ENCODE measurements at places on chromosomes 6 and 20.
A peak's percentile ranks its signal among the peaks of the same experiment; 100 is the strongest.

GRCh38 chr6:102986086-102986485 lies 1592.6 kb downstream of the GRIK2 start:
- no peak for DNase-seq

DNA sequence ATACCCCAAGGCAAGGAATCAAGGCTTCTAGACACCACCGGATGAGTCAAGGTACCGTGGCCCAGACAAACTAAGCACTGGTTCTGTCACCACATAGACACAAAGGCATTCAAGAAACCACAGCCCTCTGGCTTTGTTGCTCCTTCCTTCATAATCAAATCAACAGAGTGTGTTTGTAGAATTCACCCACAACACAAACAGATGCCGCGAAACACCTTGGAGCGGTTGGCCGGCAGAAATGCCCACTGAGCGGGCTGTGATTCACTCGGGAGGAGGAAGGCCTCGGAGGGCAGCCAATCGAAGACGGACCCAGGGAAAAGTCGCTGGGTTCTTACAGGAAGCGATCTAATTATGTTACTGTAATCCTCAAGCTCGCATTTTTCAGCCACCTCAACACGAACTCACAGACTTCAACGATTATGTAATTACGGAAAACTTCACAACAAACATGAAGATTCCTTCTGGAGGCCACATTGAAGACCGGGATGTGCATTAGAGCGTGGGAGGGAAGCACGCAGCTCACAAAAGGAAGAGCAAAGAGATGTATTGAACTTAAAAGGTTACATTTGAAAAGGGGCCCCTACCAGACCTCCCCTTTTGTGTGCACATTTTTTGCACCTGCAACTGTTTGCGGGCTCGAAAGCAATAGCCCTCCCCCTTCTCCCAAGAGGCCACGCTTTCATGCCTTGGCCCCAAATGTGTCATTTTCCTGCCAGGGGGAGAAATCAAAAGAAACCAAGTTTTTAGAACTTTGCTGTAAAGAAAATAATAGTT lies 184.7 kb upstream of the PREP start:
- no peak for DNase-seq

- no peak for DNase-seq
Observed at GRCh38 chr6:118436482-118436881, 111.6 kb upstream of the PLN start.

GRCh38 chr6:32843979-32844838 lies at the start of gene PSMB8:
Gene PSMB8 (minus strand): TSS chr6:32844047. CDS start chr6:32843996, 51 bp downstream.
- peak; percentile 85 for DNase-seq

DNA sequence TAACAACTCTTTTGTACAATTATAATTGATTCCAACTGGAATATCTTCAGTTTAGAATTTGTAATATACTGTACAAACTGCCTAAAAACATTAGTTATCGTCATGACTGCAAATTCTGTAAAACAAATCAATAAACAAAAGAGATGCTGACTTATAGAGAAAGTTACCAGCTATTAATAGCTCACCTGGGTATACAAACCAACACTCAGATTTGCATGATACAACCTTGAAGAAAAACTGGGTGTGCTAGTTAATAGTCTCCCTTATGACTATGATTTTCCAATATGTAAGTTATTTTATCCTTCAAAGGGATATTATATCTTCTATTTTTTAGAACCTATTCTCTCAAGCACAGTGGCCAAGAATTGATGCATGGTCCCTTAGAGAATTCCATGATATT lies 698.5 kb downstream of the FRK start:
- no peak for DNase-seq

- DNase-seq, result no peak
Observed at GRCh38 chr6:15269011-15269410, 23.1 kb downstream of the JARID2 start.

- DNase-seq, result no peak
Observed at GRCh38 chr20:62063981-62064769, 1.5 kb downstream of the TAF4 start.

DNA sequence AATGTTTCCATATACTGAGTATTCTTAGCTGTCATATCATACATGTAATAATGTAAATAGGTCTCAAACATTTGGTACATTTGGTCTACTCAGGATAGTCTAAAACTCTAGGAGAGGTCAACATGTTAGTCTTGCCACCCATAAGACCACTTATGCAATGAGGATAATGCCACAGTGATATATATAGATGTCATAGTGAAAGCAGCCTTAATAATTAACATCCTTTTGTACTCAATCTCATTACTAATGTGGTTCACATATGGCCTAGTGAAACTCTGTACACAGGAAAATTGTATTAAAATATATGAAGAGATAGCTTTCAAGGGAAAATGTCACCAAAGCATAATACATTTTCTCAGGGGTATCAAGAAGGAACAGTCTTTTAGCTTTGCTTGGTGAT lies 577.9 kb downstream of the TFAP2B start:
- DNase-seq, result no peak

GRCh38 chr6:113829696-113830045 lies 27.5 kb upstream of the MARCKS start:
- DNase-seq, result no peak

GRCh38 chr6:2204272-2204671 lies 41.1 kb downstream of the GMDS start:
- DNase-seq, result no peak

DNA sequence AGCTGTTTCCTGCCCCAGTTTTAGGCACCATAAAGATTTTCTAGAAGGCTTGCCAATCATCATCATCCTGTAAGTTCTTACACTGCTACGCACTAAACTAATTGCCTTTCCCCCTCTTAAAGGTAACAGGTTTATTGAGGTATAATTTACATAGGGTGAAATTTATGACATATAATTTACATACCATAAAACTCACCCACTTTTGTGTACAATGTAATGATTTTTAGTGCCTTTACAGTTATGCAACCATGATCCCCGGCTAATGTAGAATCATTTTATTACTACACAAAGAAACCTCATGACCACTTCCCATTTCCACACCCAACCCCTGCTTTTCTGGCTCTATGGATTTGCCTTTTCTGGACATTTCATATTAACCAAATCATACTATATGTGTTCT lies 21.1 kb downstream of the GCNT2 start:
- DNase-seq, result no peak

DNA sequence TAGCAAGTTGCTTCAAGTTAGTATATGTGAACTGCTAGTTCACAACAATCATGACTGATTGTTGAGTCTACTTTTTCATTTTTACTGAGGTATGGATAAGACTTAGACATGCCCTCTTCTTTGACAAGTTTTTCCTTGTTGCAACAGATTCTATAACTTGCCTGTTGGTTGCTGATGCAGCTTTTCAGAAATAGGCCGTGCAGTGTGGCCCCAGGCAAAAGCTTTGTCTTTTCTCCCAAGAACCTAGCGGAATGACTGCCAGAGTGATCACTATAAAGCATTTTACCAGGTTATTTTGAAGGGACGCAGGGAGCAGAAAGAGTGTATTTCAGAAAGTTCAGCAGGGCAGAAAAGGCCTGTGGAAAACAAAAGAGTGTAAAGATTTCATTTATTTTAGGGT lies 16.0 kb downstream of the HECA start:
- DNase-seq, result no peak

DNA sequence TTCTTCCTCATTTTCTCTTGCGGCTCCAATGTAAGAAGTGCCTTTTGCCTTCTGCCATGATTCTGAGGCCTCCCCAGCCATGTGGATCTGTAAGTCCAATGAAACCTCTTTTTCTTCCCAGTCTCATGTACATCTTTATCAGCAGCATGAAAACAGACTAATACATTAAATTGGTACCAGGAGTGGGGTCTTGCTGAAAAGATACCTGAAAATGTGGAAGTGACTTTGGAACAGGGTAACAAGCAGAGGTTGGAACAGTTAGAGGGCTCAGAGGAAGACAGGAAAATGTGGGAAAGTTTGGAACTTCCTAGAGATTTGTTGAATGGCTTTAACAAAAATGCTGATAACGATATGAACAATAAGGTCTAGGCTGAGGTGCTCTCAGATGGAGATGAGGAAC lies 316.7 kb upstream of the HS3ST5 start:
- no peak for DNase-seq

GRCh38 chr6:1832844-1833787 lies 223.4 kb downstream of the FOXC1 start:
- DNase-seq, result no peak

Data from cerebellar nuclear complex (tissue), 1 donor.